Lung (tissue), 17 donors: ENCODE measurements at places on chromosomes 7 and 10.

- no peak for DNase-seq
Measured at GRCh38 chr10:98525969-98526368, 79.2 kb upstream of the HPS1 start.

DNA sequence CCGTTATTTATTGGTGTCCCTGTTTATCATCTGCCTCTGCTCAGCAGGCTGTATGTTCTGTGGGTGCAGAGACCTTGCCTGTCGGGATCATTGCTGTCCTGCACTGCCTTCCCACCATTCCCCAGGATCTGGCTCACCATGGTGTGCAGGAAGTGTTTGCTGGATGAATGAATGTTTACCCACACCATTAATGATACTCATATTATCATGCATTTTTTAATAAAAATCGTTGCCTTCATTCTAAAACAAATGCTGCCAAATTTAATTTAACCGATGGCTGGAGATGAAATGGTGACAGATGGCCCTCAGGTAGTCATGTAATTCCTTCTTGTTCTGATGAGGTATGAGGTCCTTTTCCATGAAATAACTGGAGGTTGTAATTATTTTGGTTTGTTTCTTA, 22.5 kb downstream of the PLPP4 start:
- no peak for DNase-seq

DNA sequence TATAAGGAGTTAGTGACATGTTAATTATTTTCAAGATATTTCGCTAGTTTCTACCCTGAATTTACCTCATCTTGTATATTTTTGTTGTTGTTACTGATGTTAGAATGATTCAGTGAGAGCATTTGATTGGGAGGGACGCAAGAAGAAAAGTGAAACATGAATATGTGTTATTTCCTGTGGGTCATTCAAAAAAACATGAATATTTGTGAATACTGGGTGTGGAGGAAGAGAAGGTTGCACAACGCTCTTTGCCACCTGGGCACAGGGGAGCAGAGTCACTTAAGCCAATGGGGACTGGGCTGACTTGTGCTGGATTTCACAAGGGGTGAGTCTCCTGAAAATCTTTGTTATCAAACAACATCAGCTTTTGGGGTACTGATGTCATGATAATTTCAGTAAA, 39.5 kb downstream of the AGK start:
- no peak for DNase-seq

DNA sequence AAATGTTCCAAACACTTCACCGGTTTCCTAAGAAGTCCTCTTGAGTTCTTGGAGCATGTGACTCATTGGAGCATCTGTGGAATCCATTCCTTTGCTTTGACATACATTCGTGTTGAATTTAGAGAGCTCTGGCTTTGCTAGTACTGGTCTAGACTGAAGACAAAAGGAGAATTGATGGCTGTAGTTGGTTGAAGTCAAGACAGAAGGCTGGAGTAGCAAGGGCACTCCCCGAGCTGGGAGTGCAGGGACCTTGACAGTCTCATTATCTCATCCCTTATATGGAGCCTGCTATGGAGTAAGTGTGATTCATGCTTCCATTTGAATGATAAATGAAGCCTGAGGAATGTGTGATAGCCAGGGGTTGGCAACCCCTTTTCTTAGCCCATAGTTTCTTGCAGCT, 1249.1 kb downstream of the TYW1 start:
- no peak for DNase-seq

DNA sequence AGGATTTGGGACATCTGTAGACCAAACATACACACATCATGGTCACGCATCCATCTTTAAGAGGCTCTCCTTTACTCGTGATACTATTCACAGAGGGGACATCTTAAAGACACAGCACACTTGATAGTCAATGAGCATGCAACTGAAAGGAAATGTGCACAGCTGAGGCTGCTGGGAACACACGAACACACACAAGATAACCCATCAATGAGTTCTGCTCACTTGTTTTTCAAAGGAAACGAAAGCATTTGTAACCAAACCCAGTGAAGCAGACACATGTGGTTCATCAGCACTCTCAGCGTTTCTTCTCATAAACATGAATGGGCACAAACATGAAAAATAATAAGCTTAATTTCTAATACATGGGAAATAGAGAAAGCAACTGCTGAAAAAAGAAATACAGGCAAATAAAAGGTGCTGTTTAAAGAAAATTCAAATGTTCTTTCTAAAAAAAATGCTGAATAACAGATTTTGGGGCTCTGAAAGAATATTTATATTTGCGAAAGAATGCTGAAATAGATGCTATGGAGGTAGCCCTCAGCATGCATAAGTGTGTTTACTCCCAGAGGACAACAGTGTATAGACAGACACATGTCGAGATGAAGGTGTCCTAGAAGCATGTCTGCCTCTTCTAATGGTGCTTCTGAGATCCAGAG, 59.7 kb upstream of the LAMB4 start:
- DNase-seq = no peak

GRCh38 chr10:35495521-35496119, 109.5 kb upstream of the GJD4 start:
- no peak for DNase-seq

DNA sequence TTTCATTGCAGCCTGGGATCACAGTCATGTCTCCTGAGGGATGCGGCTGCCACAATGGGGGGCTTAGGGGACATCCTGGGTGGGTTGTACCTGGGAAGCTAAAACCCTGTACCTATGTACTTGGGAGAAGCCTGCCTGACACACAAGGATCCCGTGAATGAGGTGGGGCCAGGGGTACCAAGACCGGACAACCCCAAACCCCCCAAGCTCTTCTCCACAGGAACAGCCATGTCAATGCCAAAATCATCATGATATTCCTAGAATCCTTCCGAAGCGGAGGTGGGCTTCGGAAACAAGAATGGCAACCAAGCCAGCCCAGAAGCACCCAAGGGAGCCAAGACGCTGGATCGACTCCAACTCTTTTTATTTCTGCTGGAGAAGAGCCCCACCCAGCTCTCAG, 260.3 kb upstream of the TCERG1L start:
- DNase-seq = no peak

- DNase-seq = no peak
Measured at GRCh38 chr10:90977162-90977854, 56.4 kb upstream of the ANKRD1 start.

GRCh38 chr10:26198119-26198518, 18.5 kb upstream of the GAD2 start:
- DNase-seq = no peak

DNA sequence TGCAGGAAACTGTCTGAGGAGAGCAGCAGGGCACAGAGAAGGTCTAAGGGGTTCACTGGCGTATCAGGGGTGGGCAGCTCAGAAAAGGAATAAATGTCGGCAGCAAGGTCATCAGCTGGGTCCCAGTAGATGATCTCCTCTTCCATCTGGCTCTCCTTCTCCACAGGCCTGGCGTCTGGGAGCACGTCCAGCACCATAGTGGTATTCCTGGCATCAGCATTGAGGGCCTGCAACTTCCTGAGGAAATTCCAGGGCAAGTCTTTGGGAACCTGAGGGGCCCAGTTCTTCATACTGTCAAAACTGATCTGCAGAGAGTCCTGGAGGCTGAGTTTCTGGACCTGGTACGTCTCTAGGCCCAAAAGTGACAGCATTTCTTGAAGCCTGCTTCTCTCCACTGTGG, 9.6 kb upstream of the MRPS24 start:
- no peak for DNase-seq

GRCh38 chr10:1036341-1036791, 10.7 kb upstream of the IDI2 start:
- DNase-seq = no peak

DNA sequence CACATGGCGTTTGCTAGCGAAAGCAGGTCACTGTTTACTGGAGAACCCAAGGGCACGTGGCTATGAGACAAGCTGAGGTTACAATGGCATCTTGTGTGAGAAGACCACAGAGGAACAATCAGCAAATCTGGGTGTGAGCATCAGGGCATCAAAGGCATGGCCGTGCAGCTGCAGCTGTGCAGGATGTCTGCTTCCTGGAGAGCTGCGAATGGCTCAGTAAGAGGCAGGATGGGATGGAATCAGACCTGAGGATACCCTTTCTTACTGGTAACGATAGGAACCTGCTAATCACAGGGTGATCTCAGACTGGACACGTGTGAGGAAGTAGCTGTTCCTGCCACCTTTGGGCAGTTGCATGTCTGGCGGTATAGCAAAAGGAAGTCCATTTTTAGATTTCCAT, 119.5 kb downstream of the RNF216 start:
- DNase-seq = peak; percentile 75

- no peak for DNase-seq
Measured at GRCh38 chr7:17183630-17184328, 114.7 kb upstream of the AHR start.
